GM13977 (cell line): ENCODE measurements at places on chromosomes 11 and 22.

DNA sequence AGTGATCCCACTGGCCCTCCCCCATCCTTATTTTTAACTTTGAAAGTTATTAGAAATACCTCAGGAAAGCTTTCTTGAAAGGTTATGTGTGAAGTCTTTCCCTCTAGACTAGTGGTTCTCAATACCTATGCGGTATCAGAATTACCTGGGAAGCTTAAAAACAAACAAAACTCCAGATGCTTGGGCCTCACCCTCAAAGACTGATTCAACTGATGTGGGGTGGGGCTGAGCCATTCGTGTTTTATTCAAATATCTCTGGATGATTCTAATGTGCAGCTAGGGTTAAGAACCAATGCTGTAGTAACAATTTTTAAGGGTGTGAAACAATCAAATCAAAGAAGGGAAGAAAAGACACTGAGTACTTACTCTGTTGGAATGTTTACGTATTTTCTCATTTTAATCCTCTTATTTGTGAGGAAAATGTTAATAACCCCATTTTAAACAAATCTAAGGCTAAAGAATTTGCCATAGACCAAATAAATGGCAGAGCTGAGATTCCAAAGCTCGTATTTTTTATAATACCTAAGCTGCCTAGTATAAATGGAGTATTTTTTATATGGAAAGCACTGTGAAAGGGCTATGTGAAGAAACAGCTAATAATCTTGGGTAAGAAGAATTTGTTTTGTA, 47.6 kb downstream of the PLEKHB1 start:
- DNase-seq, result no peak

GRCh38 chr22:30955153-30955552, 13.4 kb downstream of the MORC2 start:
- no peak for DNase-seq

GRCh38 chr22:29194184-29194583, 11.5 kb upstream of the EMID1 start:
- DNase-seq, result no peak

- DNase-seq, result peak; percentile 22
Measured at GRCh38 chr11:68050371-68050841, 11.6 kb downstream of the TCIRG1 start.

- DNase-seq, result peak; percentile 71
Measured at GRCh38 chr11:14904745-14905103, 12.7 kb upstream of the CYP2R1 start.

DNA sequence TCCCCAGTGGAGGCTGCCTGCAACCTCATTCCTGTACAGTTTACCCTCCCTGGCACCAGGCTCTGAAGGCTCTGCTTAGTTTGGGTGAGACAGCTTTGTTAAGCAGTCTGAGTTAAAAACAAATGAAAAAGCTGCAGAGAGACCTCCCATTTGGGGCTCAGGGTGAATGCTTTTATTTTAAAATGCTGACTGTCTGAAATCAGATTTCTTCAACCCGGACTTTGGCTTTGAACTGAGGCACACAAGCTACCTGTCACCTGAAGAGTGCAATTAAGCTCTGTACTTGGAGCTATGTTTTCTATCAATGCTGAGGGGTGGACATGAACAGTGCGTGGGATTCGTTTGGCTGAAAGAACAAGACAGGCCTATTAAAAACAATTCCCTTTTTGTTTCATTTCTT, 217.5 kb upstream of the SORL1-AS1 start:
- DNase-seq, result no peak

GRCh38 chr11:128803449-128804245, 63.4 kb downstream of the KCNJ1 start:
- DNase-seq, result no peak

DNA sequence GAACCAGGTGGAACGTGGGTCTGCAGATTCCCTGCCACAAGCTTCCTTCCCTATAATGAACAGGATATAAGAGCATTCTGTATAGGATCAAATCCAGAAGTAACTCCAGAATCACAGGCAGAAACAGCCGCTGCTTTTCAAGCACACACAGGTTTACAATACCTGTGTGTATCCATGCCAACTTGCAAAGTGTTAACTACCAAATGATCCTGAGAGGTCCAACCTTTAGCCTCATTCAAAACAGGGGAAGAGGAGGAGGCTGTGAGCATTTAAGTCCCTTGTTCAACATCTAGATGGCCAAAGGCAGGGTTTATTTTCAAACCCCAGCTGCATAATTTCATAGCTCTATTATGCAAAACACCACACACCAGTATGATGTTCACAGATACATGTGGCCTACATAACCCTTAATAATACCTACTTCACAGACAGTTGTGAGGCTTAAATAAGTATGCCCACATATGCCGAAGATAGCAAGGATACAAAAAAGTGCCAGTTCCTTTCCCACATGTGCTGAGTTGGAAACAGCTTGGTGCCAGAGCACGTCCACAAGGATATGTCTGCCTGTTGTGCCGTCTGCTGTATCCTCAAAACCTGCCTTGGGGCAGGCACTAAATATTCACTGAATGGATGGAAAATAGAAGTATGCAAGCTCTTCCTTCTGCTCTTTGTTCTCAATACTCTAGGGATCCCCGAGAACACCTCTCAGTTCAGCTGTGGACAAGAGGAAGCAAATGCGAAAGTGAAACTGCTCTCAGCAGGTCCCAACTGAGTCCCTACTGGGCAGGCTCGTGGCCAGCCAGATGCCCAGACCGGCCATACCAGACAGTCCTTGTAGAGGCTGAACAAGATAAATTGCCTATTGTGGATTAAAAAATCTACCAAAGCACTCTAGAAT, 66.8 kb downstream of the LARGE1 start:
- DNase-seq, result peak; percentile 60

- no peak for DNase-seq
Measured at GRCh38 chr22:27853424-27853823, 51.9 kb upstream of the MN1 start.

- DNase-seq, result no peak
Measured at GRCh38 chr11:114208377-114208776, 87.8 kb upstream of the NNMT start.

- DNase-seq, result no peak
Measured at GRCh38 chr22:43036282-43036829, 21.4 kb upstream of the PACSIN2 start.

DNA sequence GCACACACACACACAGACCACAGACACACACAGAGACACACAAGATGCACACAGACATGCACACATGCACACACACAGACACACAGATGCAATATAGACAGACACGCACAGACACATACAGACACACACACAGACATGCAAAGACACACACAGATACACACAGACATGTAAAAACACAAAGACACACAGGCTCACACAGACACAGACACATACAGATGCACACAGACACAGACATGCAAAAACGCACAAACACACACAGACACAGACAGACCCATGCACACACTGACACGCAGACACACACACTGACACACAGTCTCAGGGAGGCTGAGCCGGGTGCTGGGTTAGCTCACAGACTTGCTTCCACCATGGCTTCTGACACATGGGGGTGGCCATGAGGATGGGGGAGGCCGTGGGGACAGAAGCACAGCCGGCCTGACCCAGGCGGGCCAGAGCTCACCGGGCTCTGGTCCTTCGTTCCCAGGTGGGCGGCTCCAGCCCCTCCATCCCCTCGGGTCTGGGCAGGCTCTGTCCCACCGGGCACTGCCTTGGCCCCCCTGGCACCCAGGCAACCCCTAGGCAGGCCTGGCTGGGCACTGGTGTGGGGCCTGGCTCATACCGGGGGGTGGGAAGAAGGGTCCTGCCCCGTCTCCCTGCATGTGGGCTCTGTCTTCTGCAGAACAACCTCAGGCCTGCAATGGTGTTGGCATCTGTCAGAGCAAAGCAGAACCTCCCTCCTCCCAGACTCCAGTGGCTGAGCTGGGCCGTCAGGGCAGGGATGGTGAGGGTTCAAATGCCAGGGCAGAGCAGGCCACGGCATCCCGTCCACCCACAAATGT, 1489.5 kb downstream of the BRD1 start:
- DNase-seq, result no peak

DNA sequence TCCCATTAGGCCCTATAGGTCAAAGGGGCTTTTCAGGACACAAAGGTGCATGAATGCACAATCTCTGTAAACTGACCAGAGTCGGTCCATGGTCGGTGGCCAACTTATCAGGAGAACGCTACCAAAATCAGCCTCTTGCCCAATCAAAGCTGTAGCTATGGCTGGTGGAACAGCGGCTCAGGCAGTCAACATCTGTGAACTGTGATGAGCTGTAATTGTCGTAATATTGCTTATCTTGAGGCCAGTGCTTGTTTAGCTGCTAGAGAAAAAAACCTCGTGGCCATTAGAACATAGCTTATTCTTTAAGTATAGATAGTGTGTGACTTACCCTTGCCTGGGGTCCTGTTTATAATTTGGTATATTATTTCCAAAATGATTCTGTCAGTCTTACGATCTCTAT, 14.4 kb upstream of the CHST1 start:
- no peak for DNase-seq

DNA sequence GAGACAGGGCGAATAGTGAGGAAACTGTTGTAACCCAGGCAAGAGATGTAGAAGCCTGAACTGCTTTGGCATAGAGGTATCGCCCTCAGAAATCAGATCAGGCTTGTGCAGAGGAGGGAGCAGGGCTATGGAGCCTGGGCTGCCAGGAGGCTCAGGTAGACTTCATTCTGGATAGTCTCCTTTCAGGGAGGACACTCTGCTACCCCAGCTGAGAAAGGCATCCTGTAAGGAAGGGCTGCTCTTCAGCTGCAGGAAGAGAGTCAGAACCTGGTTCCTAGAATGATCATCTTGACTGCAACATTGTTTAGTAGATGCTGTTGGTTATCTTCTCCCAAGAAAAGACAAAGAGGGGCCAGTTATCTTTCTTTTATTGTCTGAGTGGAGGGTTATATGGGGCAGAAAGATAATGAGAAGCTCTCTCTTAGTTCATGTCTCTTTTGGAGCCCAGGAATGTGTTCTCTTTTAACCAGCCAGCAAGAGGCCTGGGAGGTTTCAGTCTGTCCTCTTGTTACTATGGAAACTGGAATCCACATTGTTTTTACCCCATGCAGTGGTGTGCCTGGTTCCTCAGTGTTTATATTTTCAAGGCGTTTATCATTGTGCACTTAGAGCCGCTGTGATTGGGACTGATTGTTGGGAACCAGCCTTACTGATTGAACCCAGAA, 95.7 kb downstream of the STIM1 start:
- no peak for DNase-seq

DNA sequence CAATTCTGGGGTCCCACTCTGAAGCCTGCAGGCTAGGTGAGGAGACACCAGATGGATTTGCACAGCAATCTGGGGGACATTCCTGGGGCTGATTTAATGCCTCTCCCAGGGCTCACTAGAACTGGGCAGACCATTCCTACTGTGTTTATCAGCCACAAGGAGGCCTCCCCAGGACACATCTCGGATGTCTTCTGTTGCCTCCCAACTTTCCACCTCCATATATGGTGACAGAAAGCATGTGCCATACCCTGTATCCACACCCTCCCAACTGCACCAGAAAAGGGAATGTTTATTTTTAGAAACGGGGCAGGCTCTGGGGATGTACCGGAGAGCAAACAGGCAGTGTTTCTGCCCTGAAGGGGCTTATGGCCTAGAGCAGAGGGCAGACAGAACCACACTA, 181.8 kb downstream of the CSNK2A3 start:
- no peak for DNase-seq

GRCh38 chr11:12958986-12959385, 50.1 kb upstream of the RASSF10 start:
- no peak for DNase-seq

DNA sequence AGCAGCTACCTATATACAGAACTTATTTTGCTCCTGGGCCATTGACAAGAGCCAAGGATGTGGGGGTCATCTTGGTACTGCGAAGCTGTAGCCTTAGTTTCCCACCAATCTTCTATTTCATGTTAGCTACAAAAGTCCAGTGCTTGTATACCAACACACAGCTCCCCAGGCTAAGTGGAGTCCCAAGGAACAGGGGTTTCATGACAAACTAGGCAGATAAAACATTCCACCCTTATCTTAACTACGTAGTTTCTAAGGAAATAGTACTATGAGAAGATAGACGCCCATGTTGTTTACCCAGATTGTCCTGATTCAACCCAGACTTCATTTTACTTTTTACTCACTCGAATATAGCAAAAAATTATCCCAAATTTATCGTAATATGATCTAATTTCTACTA, 218.5 kb downstream of the DYNC2H1 start:
- no peak for DNase-seq

DNA sequence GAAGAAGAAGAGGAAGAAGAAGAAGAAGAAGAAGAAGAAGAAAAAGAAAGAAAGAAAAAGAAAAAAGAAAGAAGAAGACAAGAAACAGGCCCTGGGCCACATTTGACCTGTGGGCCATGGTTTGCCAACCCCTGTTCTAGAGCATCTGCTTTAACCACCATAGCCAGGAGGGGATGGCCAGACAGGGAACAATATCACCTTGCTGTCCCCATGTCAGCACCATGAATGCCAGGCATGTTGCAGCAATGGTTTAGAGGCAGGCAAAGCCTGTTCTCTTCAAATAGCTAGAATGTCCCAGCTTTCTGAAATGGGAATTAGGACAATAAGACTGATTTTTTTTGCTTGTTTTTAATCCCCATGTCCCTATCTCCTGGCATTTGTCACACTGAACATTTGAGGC, 338.6 kb upstream of the PLET1 start:
- no peak for DNase-seq

DNA sequence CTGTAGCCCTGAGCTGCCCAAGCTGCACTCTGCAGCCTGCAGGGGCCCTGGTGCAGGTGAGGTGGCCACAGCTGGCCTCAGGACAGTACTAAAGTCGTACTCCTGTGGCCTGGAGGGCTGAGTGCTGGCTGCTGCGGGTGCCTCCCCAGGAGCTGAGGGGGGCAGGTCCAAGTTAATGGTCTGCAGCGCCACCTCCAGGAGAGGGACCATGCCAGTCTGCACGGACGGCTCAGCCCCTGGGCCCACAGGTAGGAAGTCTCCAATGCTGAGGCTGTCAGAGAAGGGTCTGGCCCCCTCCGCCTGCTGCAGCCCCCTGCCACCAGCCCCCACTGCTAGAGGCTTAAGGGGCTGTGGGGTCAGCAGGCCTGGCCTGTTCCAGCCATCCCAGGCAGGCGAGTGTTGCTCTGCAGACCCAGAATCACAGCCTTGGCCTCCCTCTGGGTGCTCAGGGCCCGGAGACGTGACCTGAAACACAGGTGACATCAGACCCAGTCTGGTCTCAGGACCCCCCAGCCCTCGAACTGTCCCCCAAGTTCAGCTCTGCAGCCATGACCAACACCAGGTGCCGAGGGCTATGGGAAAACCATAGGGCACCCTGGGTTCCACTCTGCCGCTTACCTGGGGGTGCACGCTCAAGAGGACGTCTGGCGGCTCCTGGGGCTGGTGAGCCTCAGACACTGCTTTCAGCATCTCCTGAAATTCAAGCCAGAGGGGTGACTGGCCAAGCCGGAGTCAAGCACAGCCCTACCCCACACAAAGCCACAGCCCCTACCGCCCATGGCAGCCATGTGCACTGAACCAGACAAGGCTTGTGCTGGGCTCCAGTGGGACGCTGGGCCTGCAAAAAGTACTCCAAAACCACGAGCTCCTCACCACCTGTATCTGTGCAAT, 20.8 kb downstream of the SELENOO start:
- no peak for DNase-seq
